ENCODE measurements at places on chromosomes 6 and 20. TPM values are rescaled to one million over a fixed set of nuclear protein-coding genes. Genes with fewer than 3 reads are reported as not detected.

The GPR6 gene
- not detected for total RNA-seq

The TCF15 gene
- not detected for total RNA-seq

The MAS1 gene
- not detected for total RNA-seq

The CALHM4 gene
- total RNA-seq = 0.20 TPM

The TUBB2A gene
- 401 TPM for total RNA-seq

The WFDC10B gene
- not detected for total RNA-seq

The KCNK15 gene
- 0.14 TPM for total RNA-seq

The SLC22A16 gene
- not detected for total RNA-seq

The MCM9 gene
- 9.2 TPM for total RNA-seq

The IRAK1BP1 gene
- 3.7 TPM for total RNA-seq

The FRK gene
- 0.77 TPM for total RNA-seq

The OOEP gene
- total RNA-seq = not detected

The KIAA0408 gene
- 19.6 TPM for total RNA-seq

The KLC4 gene
- total RNA-seq = 35.4 TPM

The TRDN gene
- total RNA-seq = not detected

The ESR1 gene
- 0.05 TPM for total RNA-seq

The RNF39 gene
- total RNA-seq = not detected

The TNF gene
- total RNA-seq = 0.79 TPM

The CLPSL1 gene
- total RNA-seq = not detected

The BHLHE23 gene
- total RNA-seq = not detected

The PPP1R3G gene
- 0.39 TPM for total RNA-seq

The KIAA1755 gene
- total RNA-seq = 1.1 TPM

Measured in astrocyte (in vitro differentiated cells and primary cell).